ENCODE measurements at places on chromosomes 7 and 10.

- DNase-seq, result no peak
These were observed 12.7 kb downstream of the ABCA13 start for GRCh38 chr7:48183965-48184364.

DNA sequence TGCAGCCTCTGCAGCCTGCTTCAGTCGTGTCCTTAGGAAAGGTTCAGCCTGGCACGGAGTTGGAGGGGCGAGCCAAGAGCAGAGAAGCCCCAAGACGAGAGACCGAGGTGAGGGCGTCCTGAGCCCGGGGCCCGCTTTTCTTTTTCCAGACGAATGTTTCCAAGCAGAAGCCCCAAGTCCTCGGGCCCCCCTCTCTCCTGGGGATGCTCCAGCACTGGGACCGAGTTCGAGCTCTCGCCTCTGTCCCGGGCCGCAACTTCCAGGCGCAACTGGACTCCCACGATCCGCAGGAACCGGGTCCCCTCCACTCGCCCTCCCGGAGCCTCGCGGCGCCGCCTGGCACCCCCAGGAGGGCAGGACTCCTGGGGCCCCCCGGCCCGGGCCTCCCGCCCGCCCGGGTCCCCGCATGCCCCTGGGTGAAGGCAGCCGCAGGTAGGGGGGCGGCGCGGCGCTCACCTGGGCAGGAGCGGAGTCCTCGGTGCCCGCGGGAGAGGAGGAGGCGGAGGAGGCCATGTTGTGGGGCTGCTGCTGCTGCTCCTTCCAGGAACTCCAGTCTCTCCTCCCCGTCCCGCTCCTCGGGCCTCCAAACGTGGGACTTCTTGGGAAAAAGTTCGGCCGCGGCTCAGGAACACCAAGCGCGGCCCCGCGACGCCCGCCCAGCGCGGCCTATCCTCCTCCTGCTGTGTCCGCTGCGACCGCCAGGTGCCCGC, 45.3 kb upstream of the CDK1 start:
- DNase-seq, result peak; percentile 14

- no peak for DNase-seq
These were observed 23.7 kb downstream of the XPNPEP1 start for GRCh38 chr10:109899356-109900331.

GRCh38 chr10:112752288-112752687, 197.8 kb upstream of the TCF7L2 start:
- DNase-seq, result no peak

DNA sequence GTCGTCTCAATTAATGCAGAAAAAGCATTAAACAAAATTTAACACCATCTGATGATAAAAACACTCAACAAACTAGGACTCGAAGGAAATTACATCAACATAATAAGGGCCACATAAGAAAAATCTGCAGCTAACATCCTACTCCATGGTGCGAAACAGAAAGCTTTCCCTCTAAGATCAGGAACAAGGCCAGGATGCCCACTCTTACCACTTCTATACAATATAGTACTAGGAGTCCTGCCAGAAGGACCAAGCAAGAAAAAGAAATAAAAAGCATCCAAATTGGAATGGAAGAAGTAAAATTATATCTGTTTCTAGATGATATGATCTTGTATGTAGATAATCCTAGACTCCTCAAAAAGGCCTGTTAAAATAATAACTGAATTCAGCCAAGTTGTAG, 143.8 kb upstream of the GPR22 start:
- DNase-seq, result no peak

- DNase-seq, result no peak
These were observed 97.7 kb downstream of the TMEM130 start for GRCh38 chr7:98771941-98772603.

DNA sequence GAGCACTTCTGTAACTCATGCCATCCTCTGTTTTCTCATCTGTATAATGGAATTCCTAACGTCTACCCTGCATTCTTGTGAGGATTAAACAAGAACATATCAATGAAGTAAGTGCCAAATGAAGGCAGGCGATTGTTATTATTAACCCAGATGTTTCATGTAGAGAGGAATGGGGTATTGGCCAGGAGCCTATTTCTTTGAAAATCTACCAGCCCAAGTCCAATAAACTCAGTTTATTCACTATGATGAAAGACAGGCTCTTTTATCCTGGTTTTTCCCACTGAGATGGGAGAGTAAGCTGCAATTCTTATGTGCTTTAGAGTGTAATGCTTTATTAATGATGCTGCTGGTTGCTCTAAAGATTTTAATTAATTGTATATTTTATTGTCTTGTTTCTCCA, 9.6 kb downstream of the CTTNBP2 start:
- DNase-seq, result no peak

GRCh38 chr10:70992436-70992835, 104.1 kb upstream of the PCBD1 start:
- DNase-seq, result no peak

- no peak for DNase-seq
These were observed 186.2 kb upstream of the LYZL1 start for GRCh38 chr10:29102636-29103035.

GRCh38 chr7:28509251-28510025, 97.1 kb downstream of the CREB5 start:
- DNase-seq, result no peak

DNA sequence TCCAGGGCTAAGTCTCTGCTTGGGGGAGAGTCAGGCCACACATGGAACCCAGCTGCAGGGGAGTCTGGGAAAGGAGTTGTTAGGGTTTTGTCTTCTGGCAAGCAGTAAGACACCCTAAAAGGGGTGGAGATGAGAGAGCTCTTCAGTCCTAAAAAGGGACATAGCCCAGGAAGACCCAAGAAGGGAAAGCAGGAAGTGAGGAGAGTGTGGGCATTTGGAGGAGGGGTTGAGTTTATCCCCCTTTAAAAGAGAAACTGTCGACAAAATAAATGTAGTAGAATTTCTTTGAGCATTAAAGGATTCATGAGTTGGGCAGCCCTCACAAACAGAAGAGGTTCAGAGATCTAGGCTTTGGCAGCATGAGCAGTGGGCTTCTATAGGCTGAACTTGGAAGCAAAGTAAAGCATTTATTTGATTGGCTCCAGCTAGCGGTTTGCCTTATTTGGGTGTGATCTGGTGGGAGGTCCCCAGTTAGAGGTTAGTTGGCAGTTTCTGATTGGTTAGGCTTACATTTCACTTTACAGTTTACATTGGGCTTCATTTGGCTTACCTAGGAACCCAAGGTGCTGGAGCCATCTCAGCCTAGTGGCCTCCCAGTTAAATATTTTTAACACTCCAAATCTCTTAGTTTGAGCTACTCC, 246.7 kb downstream of the CAMK1D start:
- no peak for DNase-seq

DNA sequence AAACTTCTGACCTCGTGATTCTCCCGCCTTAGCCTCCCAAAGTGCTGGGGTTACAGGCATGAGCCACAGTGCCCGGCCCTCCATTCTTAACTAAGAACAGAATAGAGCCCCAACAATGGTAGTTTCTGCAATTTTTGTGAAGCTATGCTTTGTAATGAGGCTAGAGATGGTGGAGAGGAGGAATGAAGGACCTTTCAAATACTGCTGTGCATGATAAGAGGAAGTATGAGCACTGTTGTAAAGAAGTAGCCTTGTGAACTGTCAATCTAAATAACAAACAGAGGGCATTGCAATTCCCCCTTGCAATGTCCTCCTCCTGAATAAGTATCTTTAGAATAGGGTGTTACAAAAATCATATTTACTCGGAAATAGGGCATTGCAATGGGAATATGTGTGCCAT, 70.2 kb downstream of the EVX1 start:
- no peak for DNase-seq

- no peak for DNase-seq
These were observed 85.0 kb downstream of the EMX2 start for GRCh38 chr10:117627561-117627960.

- DNase-seq, result no peak
These were observed 63.5 kb downstream of the LGI1 start for GRCh38 chr10:93821051-93821772.

GRCh38 chr7:80641548-80641947, 3.1 kb downstream of the CD36 start:
- DNase-seq, result no peak

DNA sequence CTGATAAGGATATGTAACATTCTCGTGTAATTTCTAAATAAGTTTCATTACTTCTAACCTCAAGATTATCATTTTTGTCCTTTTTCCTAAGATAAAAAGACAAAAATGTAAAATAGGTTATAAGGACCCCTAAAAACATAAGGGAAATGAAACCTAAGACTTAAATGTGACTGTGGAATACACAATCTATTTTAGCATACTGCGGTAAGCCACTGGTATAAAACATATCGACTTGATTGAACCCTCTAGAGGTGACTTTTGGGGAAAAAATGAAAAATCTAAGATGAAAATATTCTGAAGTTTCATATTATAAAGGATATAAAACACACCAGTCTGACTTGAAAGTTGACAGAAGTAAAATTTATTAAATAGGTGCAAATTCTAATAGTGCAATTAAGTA, 1.9 kb downstream of the NAMPT start:
- DNase-seq, result no peak

GRCh38 chr10:122740640-122741039, 41.0 kb upstream of the C10orf120 start:
- peak; percentile 1 for DNase-seq

DNA sequence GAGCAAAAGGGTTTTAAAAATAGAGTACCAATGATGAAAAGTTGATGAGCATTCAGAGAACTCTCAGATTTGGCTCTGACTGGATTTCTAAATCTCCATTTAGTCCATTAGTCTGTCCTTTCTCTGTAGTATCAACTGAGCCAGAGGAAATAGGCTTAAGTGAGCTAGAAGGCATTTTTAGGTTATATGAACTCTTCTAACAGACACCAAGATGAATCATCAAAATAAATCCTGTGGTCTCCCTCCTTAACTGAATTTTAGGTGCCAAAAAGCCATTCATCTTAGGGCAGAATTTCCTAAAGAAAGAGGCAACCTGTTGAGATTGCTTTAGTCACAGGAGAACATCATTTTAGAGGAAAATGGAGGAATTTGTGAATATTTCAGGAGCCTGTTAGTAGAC, 305.1 kb downstream of the AUTS2 start:
- DNase-seq, result no peak

DNA sequence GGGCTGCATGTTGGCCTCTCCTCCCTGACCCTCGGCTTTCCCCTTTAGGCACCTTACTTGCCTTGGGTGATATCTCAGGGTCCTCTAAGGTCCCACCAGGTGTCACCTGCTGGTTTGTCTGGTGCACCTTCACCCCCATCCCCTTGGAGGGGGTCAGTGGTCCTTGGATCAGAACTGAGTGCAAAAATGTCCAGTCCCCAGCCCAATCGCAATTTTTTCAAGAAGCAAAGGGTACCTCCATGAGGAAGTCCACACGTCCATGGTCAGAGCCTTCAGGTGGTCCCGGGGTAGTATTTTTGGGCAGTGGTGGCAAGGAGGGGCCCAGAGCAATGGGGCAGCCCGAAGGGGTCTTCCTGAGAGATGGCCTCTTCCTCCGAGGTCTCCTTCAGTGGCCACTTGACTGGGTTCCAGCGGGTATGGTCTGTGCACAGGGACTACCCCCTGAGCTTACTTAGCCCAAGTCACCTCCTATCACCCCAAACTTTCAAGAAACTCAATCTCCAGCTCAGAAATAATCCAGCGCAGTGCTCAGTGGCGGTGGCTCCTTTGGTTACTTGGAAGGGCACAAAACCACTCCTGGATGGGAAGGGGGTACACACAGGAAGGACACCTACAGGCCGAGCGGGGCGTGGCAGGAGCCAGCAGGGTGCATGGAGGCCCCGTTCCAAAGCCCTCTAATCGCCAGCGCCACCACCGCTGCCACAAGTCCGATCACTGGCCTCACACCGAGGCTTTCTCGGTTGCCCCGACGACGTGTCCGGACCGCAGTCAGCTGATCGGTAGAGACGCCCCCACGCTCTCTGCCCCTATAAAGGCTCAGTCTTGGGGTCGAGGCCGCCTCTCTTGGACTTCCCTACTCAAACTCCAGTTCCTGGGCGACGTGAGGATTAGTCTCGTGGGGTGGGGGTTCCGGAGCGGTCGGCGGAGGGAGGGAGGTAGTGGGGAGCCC, 4.5 kb downstream of the SAP25 start:
- DNase-seq, result peak; percentile 45

- no peak for DNase-seq
These were observed 41.7 kb downstream of the PPP1R3C start for GRCh38 chr10:91590904-91591796.

- no peak for DNase-seq
These were observed 121.2 kb downstream of the FAM107B start for GRCh38 chr10:14653271-14654161.

- DNase-seq, result no peak
These were observed 77.9 kb downstream of the HERPUD2 start for GRCh38 chr7:35617041-35617440.

GRCh38 chr10:110357252-110357780, 52.6 kb upstream of the SMNDC1 start:
- DNase-seq, result no peak

DNA sequence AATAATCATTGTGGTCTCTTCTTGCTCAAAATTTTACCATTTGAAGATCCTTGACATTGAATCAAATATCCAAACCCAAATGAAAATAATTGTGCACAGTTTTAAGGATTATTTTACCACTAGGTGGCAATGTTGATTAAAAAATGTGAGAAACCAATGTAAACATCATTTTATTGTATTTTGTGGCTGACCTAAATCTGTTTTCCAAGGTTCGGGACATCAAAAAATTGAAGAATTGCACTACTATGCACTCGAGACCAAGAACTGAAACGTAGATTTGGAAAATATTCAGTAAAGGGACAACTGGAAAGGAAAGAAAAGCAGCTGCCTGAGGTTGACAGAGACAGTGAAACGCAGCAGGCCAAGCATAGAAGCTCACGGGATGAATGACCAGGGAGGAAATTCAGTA, 259.3 kb downstream of the SNX13 start:
- DNase-seq, result peak; percentile 21

- no peak for DNase-seq
These were observed 185.4 kb upstream of the SHH start for GRCh38 chr7:155997431-155998327.

DNA sequence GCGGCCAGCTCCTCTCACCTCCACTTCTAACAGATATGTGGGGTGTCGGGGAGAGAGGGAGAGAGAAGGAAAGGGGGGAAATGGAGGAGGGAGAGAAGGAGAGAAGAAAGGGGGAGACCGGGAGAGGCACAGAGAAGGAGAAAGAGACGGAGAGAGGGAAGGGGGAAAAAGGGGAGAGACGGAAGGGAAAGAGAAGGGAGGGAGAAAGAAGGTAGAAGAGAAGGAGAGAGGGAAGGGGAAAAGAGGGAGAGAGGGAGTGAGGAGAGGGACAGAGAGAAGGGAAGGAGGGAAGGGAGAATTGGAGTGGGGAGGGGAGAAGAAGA, 3.0 kb downstream of the VSTM2A start:
- DNase-seq, result no peak

DNA sequence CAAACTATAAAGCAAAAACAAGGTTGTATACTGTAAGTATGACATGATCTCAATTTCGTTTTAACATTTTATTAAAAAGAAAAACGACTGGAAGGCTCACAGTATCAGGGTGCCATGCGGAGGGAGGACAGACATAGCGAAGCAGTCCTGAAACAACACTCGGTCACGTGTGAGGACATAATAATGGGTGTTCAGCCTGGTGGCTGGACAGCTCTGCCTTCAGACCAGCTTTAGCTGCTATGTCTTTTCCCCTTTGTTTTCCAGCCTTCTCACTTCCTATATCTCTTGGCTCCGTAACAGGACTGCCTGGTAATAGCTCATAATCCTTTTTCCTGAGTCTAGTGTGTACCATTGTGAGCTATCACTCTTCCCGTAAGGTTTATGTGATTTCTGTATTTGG, 18.4 kb upstream of the KLF14 start:
- no peak for DNase-seq

GRCh38 chr10:46308113-46308415, 21.3 kb downstream of the ANTXRL start:
- DNase-seq, result no peak

Data from COR-L47 (cell line).